ENCODE measurements at places on chromosomes 4 and X.

GRCh38 chr4:161376275-161376674 is 787.5 kb downstream of the FSTL5 start:
- no peak for DNase-seq
- peaks cover 3% of the 10 kb centered on the region for H3K36me3 ChIP-seq
- H3K4me3 ChIP-seq = no peak overlapping the region
- H3K27ac ChIP-seq = no peak overlapping the region

DNA sequence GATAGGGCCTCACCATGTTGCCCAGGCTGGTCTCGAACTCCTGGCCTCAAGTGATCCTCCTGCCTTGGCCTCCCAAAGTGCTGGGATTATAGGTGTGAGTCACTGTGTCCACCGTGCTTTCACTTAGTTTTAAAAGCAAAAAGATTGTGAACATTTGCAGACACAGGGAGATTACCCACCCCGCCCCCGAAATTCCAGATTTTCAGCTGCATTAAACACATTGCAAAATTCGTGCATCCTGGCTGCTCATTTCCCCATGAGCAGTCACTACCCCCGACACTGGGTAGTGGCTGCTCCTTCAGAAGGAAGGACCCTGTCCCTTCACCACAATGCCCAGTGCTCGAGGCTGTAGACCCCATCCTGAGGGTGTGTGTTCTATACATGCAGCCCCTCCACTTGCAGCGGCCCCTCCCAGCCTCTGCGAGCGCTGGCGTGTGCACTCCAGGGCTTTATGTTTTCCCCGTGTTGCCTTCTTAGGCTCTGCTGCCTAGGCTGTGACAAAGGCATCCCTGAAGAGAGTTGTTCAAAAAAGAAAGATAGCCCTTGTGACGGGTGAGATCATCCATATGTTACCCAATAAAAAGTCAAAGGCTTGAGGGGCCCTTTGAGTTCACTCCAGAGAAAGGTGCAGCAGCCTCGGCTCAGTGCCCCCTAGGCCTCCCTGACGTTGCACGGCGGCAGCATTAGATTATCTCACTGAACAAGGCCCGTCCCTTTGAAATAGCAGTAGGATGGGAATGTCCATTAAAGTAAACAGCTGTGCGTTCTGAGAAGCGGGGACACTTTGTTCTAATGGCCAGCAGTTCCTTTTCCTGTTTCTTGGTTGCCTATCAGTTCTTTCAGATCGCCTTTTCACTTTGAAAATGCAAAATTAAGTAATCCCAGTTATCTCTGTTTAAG is 71.6 kb downstream of the SHROOM2 start:
- H3K4me1 ChIP-seq = no peaks in the 10 kb centered on the region
- no peaks in the 10 kb centered on the region for H3K36me3 ChIP-seq
- H3K4me3 ChIP-seq = no peak overlapping the region
- peaks cover 6% of the 10 kb centered on the region for H3K27me3 ChIP-seq

DNA sequence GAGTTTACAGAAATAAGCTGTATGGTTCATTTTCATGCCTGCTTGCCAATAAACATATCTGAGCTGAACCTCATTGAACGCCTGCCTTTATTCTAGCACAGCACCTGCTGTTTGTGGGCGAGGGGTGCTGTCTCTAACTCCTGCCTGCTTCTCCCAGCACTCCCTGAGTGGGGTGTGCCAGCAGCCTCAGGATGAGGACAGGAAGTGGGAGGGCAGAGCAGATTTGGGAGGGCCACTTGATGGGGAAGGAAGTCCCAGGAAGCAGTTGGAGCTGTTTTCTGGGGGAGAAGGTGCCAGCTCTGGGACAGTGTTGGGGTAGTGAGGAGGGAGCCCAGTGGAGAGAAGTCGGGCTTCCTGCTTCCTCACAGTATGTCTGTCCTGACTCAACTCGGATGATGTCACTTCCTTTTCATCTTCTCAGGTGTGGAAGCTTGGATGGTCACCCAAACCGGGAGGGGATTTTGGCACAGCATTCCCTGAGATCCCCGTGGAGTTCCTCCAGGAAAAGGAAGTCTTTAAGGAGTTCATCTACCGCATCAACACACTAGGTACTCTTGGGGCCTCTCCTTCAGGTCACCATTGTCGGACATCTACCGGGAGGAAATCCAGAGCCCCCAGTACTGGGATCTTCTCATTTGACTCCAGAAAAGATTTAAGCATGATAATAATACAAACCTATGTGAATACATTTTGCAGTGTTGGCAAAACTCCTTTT is 29.0 kb upstream of the MSANTD1 start:
- no peaks in the 10 kb centered on the region for H3K27me3 ChIP-seq
- peak overlapping the region; percentile 57 for H3K27ac ChIP-seq
- DNase-seq = no peak

DNA sequence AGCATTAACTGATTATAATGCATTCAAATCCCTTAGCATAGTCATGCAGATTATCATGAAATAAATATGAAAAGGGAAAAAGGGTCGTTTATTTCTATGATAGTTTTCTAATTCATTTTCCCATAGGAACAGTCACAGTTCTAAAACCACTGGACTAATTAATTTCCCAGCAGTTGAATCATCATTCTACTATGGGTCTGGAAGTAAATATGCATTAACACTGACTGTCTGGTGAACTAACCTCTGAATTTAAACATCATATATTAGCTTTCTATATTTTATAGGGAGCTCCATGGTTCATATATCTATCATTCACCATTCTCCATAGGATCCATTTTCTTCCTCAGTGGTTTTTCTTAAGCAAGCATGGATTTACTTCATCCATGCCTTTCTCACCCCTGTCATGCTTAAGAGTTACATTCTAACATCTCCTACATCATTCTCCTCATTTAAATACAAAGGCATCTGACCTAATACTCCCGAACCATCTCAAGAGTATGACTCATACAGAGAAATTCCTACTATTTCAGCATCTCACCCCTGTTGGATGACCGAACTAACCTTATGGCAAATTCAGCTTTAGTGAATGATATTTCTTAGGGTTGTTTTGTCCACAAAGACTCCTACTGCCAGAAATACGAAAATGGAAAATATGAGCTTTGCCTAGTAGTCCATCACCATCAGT is 198.7 kb upstream of the ADAMTS3 start:
- DNase-seq = no peak
- no peaks in the 10 kb centered on the region for H3K27me3 ChIP-seq
- no peaks in the 10 kb centered on the region for H3K4me1 ChIP-seq
- no peaks in the 10 kb centered on the region for H3K36me3 ChIP-seq

DNA sequence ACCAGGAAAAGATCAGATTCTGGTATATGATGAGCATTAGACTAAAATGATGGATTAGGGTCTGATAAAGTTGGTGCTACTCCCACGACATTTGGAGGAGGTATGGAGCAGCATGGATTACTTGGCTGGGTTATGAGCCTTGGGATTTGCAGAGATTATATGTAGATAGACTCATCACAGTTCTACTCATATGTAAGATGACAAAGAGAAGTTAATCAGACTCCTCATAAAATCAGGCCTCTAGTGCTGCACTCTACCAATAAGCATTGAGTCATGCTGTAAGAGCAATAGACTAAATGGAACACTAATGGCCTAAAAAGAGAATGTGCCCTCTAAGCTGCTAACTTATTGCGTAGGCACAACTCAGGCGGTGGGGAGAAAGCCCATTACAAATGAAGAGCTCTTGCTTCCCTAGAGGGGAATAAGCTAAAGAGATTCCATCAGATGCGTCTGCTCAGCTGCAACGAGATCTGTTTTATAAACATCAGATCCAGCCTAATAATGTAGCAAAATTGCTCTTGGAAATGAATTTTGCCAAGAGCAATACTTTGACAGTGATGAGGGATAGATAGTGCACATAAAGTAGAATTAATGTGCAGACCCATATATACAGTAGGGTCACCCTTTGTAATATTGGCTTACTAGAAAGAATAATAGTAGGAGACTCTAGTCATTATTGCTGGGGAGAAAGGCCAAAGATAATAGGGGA is 17.5 kb downstream of the LIAS start:
- DNase-seq = no peak
- H3K4me3 ChIP-seq = no peak overlapping the region
- H3K27me3 ChIP-seq = no peaks in the 10 kb centered on the region
- no peaks in the 10 kb centered on the region for H3K4me1 ChIP-seq
- no peak overlapping the region for H3K27ac ChIP-seq
- peaks cover 25% of the 10 kb centered on the region for H3K36me3 ChIP-seq

DNA sequence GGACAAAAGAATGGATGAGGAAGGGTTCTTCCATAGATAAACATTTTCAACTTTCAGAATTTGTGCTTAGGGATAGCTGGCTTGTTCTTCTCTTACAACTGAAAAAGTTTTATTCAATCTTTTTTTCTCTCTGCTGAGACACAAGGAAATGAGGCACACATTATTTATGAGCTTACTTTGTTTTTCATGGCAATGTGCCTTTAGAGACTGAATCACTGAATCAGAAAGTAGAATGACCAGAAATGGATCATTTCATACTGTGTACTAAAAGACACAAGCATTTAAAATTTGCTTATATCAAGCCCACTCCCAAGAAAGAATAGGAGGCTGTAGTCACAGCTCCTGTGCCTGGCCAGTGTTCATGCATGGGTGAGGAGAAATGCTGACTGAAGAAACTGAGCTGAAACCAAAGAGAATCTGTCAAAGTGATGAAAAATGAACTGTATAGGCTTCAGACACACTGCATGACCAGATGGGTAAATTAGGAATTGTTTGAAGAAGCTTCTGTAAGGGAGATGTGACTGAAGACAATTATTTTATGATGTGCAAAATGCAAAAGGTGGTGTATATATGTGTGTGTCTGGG is 413.8 kb downstream of the RAPGEF2 start:
- H3K27ac ChIP-seq = no peak overlapping the region
- no peak overlapping the region for H3K4me3 ChIP-seq
- H3K27me3 ChIP-seq = no peaks in the 10 kb centered on the region
- H3K4me1 ChIP-seq = no peaks in the 10 kb centered on the region
- DNase-seq = no peak

GRCh38 chrX:153878969-153879653 is 6.9 kb downstream of the L1CAM start:
- H3K4me3 ChIP-seq = no peak overlapping the region
- H3K27ac ChIP-seq = no peak overlapping the region
- H3K36me3 ChIP-seq = peaks cover 18% of the 10 kb centered on the region

GRCh38 chrX:74578137-74578536 is 36.3 kb downstream of the RLIM start:
- no peak overlapping the region for H3K27ac ChIP-seq
- DNase-seq = no peak

DNA sequence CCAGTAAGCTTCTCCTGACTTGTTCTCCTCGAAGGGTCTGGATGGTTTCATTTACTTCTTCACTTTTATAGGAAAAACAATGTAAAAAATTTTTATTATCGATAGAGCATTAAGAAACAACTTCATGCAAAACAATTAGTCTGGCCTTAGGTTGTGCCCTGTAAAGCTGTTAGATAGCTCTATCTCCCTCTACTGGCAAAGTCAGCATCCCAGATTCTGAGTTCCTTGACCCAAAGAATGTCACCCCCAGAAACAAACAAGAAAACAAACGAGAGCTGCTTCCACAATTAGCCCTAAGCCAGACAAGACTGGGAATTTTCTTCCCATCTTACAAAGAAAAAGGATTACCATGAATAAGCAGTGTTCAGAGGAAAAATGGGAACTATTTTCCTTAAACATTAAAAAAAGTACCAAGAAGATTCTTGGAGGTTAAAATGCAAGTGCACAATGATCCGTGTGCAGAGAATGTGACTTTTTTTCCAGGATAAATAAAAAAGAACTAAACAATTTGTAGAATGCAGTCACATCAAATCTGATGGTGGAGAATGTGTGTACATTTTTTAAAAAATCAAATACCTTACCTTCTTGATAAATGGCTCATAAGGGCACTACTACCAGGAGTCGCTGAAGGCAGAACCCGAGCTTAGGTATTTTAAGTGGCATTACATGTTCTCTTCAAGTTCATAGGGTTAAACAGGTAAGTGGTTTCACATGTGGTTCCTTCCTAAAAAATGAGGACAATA is 293.2 kb downstream of the FBXO8 start:
- H3K36me3 ChIP-seq = no peaks in the 10 kb centered on the region
- no peak for DNase-seq
- H3K27ac ChIP-seq = no peak overlapping the region
- H3K27me3 ChIP-seq = no peaks in the 10 kb centered on the region

- H3K4me3 ChIP-seq = no peak overlapping the region
- H3K4me1 ChIP-seq = no peaks in the 10 kb centered on the region
- H3K27ac ChIP-seq = no peak overlapping the region
- H3K36me3 ChIP-seq = no peaks in the 10 kb centered on the region
- no peak for DNase-seq
These were observed 141.5 kb downstream of the RPS6KA6 start for GRCh38 chrX:84046403-84046984.

DNA sequence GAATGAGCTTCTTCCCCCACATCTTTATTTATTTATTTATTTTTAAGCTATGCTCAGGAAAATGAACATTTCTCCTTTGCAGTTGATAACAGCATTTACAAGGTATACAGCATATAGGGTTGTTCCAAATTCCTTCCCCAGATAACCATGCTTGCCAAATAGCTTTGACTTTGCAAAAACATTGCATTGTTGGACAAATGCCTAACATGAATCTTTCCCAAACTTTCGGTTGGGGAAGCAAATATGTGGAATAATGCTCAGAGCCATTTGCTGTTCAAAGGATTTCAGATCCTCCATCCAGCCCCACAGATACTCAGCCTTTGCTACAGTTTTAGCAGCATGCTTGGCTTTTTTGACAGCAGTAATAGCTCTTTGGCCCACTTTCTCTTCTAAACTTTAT is 127.2 kb upstream of the AGA start:
- H3K27me3 ChIP-seq = no peaks in the 10 kb centered on the region
- no peak overlapping the region for H3K4me3 ChIP-seq

- DNase-seq = no peak
- no peaks in the 10 kb centered on the region for H3K36me3 ChIP-seq
- H3K27ac ChIP-seq = no peak overlapping the region
- no peaks in the 10 kb centered on the region for H3K4me1 ChIP-seq
- H3K4me3 ChIP-seq = no peak overlapping the region
- H3K27me3 ChIP-seq = no peaks in the 10 kb centered on the region
These were observed 780.6 kb downstream of the FAM133A start for GRCh38 chrX:94454606-94455005.

DNA sequence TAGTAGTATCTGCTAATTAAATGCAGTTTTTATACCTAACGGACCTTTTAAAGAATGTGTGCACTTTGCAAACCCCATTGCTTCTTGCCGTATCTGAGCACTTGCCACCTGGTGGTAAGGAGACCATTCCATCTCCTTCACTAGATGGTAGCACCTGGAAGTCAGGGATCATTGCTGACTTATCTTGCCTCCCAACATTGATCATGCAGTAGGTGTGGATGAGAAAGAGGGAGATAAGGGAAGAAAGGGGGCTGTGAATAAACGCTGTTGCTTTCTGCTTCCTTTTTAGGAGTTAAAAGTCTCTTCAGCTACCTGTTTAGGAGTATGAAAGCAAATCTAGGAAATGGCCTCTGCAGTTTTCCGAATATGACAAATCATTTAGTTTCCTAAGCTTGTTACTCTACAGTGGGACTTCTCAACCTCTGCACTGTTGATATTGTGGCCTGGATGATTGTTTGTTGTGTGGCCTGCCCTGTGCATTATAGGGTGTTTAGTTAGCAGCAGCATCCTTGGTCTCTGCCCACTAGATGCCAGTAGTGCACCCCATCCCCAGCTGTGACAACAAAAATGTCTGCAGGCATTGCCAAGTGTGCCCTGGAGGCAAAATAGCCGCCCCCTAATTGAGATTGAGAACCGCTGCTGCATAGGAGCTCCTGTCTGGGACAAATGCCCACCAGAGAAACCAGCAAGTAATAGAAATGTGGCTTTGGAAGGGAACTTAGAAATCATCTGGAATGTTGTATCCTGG is 38.8 kb downstream of the GAB1 start:
- no peak for DNase-seq
- H3K27ac ChIP-seq = no peak overlapping the region
- H3K27me3 ChIP-seq = peaks cover 13% of the 10 kb centered on the region
- H3K4me1 ChIP-seq = no peaks in the 10 kb centered on the region

Measured in effector memory CD8-positive, alpha-beta T cell (primary cell).